ENCODE measurements at places on chromosomes 4 and X.

GRCh38 chr4:43423276-43423675, 530.8 kb downstream of the GRXCR1 start:
- no peak for DNase-seq

DNA sequence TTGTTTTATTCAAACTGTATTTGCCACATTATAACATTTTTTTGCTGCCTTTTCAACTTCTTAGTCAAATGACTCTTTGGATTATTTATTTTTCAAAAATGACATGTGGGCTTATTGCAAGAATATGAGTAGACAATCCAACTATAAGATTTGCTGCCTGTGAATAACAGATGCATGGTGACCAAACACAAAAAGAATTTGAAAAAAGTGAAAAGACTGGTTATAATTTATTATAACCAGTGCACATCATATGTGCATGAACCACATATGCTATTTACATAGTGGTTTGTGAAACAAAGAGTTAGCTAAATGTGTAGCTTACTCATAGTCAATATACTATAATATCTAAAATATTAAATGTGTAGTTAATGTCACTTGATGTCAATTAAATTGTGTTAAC, 2086.8 kb downstream of the ARAP2 start:
- DNase-seq: no peak

DNA sequence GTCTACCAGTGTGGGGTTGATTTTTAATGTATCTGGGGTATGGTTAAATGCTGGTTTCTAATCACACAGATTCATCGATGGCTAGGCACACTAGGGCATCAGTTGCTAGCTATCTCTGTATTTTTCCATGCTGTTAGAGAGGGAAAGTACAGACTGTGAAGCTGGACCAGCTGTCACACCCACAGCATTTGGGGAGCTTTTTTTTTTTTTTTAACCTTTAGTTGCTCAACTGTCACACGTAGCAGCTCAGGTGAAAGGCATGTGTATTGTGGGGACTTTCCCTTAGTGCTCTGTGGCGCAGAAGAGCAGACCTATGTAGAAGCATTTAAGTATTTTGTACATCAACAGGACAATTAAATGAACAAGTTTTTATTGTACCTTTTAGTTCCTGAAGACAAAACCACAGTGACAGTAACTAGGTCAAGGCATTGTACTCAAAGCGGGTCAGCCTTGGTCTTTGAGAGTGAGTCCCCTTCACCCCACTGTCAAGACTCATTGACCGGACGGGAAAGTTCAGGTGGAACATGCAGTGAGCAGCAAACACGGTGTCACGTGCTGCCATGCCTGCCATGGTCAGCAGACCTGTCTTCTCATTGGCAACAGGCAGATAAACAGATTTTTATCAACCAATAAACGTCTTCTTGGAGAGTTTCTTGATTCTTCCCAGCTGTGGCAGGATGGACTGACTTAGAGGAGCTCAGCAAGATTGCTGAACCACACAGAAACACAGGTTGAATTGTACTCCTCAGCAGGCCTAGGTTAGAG, 65.3 kb downstream of the CASP3 start:
- DNase-seq: no peak

GRCh38 chr4:31175242-31175910, 455.2 kb downstream of the PCDH7 start:
- no peak for DNase-seq

DNA sequence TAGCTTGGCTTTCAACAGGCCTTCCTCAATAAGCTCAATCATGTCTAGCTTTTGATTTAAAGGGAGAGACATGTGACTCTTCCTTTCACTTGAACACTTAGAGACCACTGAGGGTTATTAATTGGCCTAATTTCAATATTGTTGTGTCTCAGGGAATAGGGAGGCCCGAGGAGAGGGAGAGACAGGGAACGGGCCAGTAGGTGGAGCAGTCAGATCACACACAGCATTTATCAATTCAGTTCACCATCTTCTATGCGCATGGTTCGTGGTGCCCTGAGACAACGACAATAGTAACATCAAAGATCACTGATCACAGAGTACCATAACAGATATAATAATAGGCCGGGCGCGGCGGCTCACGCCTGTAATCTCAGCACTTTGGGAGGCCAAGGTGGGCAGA, 17.8 kb downstream of the ZNF81 start:
- DNase-seq: no peak

DNA sequence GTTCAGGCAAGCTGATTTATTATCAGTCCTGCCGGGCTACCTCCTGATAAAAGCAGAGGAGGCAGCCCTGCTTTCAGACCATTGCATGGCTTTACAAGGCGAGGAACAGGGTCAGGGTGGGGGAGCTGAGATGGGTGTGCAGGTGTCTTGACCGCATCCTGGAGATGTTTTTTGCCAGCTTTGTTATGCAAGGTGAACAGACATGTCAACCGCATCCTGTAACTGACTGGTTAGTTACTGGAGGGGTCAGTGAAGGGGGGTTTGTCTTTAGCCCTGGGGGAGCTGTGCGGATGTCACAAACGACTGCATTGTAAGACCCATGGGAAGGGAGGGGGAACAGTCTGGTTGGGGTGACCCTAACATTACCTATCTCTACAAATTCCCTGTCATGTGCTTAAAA, 10.0 kb downstream of the ADAM29 start:
- no peak for DNase-seq

- no peak for DNase-seq
Measured at GRCh38 chrX:28042826-28043564, 61.7 kb upstream of the DCAF8L1 start.

GRCh38 chr4:113080050-113080449, 30.6 kb downstream of the ANK2 start:
- DNase-seq: no peak

GRCh38 chr4:152605031-152605430, 69.1 kb upstream of the FBXW7 start:
- no peak for DNase-seq

GRCh38 chrX:122565952-122566351, 618.1 kb upstream of the GRIA3 start:
- no peak for DNase-seq

DNA sequence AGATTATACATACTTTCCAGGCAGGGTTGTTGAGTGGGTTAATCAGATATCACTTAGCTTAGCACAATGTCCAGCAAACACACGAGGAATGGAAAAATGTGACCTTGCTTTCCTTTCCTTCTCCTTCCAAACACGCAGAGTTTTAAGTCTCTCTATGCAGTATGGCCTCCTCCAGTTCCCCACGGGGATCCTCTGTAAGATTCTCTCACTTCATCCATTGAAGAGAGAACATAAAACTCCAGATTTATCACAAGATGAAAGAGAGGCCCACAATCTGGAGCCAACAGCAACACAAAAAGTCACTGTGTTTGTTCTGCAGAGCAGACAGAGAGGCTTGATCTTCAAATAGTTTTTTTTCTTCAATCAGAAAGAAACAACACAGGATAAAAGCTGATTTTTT, 336.8 kb upstream of the CLNK start:
- no peak for DNase-seq

DNA sequence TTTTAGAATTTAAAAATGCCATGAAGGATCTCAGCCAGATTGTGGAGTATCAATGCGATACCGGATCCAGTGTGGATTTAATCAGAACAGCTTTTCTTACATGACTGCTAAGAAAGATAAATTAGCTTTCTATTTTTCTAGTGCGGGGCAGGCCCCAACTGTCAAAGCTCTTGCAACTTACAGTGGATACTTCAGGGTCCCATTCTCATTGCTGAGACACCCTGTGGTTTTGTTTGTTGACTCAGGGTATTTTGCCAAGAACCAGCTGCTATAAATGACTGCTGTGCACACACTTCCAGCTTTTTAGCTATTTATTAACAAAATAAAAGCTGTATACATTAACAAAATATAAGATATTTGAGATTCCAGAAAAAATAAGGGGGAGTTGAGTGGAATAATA, 166.4 kb downstream of the DCLK2 start:
- DNase-seq: no peak

DNA sequence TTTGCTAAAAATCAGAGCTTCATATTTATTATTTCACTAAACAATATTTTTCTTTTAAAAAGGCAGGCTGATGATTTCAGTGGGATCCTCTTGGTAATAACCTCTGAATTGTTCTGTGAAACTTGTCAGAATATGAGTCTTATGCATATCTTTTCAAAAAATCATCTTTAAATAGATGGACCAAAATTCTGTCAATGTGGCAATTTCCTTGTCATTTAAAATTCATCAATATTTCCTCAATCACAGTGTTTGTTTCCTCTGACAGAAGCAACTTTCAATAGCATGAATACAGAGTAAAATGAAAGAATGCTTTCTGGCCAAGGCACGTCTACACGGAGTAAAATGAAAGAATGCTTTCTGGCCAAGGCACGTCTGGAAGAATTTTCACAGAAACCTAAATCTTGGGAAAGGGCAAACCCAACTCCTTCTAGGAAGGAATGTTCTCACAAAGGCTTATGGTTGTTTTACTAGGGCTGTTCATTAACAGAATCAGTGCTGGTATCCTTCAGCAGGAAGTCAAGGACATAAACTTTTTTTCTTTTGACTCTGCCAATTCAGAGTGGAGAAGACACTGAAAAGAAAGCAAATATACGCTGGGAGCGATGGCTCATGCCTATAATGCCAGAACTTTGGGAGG, 99.0 kb upstream of the GPR34 start:
- DNase-seq: no peak

GRCh38 chr4:118981839-118982381, 93.3 kb downstream of the SYNPO2 start:
- no peak for DNase-seq

GRCh38 chrX:84469226-84469625, 33.0 kb downstream of the HDX start:
- DNase-seq: no peak

GRCh38 chr4:173501592-173502150, 28.4 kb downstream of the HAND2 start:
- no peak for DNase-seq

- no peak for DNase-seq
Measured at GRCh38 chr4:95610061-95610569, 61.3 kb upstream of the UNC5C start.

DNA sequence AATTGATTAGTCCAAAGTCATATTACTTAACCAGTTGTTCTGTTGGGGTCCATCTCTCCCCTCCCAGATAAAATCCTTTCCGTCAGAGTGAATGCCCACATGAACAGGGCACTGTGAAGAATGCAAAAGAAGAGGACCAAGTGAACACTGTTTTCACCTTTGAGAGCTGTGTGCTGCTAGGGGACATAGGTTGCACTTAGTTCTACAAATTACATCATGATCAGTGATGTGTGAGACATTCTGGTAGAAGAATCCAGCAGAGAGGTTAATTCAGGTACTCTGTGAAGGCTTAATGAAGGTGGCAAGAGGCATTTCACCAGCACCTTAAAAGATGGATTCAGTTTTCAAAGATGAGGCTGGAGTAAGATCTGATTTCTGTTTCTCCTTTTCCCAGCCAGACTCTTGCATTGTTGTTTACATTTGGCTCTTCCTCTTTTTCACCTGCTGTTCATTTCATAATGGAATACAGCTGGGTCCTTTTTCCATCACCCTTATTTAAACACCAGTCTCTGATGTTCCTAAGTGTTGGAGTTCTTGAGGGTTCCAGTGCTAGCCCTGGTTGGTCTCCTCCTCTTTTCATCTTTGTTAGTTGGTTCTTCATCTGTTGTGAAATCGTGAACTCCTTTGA, 10.9 kb downstream of the GAB1 start:
- DNase-seq: no peak

DNA sequence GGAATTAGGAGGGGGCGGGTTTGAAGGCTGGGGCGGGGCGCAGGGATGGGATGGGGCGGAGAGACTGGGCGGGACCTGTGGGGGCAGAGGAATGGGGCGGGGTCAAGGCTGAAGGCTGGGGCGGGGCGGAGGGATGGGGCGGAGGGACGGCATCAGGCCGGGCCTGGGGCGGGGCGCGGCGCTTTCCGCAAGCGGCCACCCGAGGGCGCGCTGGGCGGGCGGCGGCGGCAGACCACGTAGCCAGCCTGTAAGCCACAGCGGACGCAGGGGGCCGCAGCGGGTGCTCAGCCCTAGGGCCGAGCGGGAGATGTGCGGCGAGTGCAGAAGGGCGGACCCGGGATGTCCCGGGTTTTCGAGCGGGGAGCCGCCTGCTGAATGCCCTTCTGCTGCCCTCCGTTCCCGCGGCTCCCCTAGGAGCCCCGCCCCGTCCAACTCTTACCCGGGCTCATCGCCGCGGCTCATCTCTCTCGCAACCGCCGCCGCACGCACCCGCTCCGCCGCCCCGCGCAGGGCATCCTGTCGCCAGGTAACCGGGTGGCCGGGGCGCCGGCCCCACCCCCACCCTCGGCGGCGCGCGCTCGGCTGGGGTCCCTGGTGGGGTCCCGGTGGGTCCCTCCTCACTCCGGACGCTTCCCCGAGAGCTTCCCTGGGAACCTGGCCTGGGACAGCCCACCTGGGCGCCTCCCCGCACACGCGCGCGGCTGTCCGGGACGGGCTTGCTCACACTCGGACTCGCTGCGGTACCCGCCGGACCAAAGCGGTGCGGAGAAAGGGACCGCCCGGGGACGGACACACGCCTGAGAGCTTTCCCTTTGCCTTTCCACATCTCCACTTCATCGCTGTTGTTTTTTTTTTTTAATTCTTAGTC, at the start of gene CCDC110:
CCDC110 (minus strand) TSS at position 499 of the 868 bp plus-strand sequence; CDS start at position 449, 50 bp downstream.
- peak; percentile 93 for DNase-seq

GRCh38 chrX:76550016-76550415, 122.5 kb downstream of the MAGEE1 start:
- no peak for DNase-seq

DNA sequence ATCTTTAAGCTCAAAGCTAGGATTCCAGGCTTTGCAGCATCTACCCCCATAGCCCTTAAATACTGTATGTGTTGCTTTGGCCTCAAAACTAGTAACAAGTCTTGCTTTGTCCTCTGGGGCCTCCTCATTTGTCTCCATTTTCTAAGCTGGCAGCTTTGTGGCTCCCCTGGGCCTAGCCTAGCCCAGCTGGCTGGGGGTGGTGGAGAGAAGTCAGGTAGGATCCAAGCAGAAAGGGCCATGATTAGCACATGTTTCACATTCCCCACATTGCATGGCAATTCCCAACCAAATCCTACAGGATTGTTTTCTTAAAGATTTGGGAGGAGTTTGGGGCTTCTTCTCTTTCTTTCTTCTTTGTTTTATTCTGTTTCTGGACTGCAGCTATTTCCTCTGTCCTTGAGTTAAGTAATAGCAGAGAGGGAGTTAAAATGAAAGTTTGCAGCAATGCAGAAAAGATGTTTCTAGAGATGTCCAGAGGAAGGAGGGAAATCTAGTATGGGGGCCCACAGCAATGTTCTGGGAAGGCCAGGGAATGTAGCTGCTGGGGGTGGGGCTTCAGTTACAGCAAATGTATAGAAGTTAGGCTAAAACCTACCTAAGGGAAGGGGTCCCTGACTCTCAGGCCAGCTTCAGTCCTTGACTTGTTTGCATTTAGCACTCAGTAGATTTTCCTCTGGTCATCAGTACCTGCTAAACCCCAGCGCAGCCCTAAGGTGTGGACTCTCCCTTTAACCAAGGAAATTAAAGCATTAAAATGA, 92.1 kb downstream of the SHROOM4 start:
- no peak for DNase-seq

- no peak for DNase-seq
Measured at GRCh38 chr4:40623707-40624106, 6.0 kb downstream of the RBM47 start.

GRCh38 chr4:40506066-40506465, 123.6 kb downstream of the RBM47 start:
- DNase-seq: no peak

- no peak for DNase-seq
Measured at GRCh38 chrX:10223781-10224180, 67.0 kb downstream of the CLCN4 start.
